8988T (cell line): ENCODE measurements at places on chromosomes 16 and 17.
A peak's percentile ranks its signal among the peaks of the same experiment; 100 is the strongest.

- no peak for DNase-seq
These were observed 413.5 kb downstream of the CPPED1 start for GRCh38 chr16:12390074-12390605.

- no peak for DNase-seq
These were observed 146.4 kb downstream of the CHD9NB start for GRCh38 chr16:52906281-52906680.

DNA sequence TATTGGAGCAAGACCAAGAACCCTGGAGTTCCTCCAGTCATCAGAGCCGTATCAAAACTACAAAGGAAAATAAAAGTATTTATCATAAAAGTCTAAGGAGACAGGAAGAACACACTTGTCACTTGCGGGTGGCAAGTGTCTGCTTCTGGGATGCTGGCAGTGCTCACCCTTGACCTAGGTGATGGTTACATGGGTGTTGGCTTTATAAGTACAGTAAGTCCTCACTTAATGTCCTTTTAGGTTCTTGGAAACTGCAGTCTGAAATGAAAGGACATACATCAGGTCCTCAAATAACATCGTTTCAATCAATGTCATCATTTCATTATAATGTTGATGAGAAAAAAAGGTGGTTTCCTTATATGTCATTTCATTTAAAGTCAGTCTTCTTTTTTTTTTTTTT is 3.0 kb upstream of the AIPL1 start:
- no peak for DNase-seq

DNA sequence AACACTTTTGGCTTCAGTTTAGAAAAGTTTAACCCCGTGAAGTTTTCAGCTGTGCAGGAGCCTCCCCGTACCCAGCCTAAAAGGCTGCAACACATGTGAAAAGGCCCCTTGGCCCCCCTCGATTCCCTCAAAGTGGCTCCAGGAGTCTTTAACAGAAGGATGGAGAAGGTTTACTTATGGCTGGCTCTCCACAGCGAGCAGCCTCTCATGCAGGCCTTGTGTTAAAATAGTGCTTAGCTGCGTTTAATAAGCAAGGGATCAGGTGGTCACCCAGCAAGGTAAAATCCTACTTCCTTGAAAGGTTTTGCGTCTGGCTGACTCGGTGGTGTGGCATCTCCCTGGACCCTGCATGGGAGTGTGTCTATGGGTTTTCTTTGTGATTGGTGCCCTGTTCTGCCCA is 8.4 kb upstream of the CYLD start:
- no peak for DNase-seq

DNA sequence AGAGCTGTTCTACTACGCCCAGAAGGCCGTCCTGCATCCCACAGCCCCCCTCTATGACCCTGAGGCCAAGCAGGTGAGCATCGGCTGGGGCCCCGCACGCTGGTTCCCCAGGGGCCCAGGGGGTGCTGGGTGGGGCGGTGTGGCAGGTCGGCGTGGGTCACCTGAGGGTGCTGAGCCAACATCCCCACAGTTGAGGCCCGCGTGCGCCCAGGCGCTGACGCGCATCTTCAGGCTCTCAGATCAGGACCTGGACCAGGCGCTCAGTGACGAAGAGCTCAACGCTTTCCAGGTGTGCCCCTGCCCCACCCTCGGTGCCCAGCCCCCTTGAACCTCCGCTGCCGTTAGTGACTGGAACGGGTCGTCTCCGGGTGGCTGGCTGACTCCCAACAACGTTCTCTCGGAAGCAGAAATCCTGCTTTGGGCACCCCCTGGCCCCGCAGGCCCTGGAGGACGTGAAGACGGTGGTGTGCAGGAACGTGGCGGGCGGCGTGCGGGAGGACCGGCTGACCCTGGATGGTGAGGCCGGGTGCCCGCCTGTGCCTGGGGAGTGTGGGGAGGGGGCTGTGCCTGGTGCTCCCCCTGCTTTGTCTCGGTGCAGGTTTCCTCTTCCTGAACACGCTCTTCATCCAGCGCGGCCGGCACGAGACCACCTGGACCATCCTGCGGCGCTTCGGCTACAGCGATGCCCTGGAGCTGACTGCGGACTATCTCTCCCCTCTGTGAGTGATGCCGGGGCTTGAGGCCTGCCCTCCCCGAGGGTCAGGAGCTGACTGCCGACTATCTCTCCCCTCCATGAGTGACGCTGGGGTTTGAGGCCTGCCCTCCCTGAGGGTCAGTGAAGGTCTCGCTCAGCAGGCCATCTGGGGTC is 2.8 kb downstream of the RHOT2 start:
- no peak for DNase-seq

DNA sequence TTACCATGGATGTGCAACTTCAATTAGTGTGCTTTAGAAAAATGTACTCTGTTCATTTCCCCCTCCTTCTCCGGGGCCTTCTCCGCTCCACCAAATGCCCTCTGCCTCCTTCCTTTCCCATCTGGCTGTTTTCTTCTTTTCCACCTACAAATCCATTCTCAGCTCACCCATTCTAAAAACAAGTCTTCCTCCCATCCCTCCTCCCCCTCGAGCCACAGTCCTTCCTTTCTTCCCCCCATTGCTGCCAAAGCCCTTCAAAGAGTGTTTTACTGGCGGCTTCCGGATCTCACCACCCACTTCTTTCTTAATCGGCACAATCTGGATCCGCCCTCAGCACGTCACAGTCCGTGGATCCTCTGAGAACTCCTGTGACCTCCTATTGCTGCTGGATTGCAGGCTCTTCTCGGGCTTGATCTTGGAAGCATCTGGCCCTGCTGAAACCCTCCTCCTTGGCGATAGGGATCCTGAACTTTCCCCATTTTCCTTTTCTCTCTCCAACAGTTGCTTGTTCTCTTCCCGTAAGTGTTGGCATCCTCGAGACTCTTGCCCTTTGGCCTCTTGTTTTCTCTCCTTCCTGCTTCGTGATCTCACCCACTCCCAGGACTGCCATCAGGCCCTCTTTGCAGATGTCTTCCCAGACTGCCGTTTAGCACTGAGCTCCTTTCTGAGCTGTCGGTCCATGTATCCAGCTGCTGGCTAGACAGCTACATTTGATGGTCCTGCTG is 36.0 kb upstream of the FBXO47 start:
- no peak for DNase-seq

DNA sequence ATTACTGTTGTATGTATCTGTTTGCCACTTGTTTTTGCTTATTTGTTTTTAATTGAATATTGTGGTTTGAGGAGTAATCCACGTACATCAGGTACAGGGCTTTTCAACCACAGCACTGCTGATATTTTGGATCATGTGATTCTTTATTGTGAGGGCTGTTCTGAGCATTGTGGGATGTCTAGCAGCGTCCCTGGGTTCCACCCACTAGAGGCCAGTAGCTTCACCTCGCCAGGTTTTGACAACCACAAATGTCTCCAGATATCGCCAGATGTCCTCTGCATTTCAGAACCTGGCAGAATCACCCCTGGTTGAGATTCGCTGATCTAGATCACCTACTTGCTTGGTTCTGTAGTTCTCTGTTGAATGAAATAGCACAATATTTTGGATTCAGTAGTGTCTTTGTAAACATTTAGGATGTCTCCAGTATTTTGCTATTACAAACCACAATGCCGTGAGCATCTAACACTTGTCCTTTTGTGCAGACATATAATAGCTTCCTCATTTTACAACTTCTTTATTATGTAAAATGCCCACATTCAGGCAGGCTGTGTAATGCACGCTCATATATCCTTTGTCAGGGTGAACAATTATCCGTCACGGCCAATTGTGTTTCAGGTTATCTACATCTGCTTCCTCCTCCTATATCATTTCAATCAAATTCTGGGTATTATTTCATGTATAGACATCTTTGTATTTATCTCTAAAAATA is 380.3 kb downstream of the SNX29 start:
- no peak for DNase-seq

GRCh38 chr17:19713462-19713861 is 2.9 kb downstream of the SLC47A2 start:
- DNase-seq: peak; percentile 78

GRCh38 chr17:41775394-41776226 is 10.9 kb downstream of the JUP start:
- no peak for DNase-seq

DNA sequence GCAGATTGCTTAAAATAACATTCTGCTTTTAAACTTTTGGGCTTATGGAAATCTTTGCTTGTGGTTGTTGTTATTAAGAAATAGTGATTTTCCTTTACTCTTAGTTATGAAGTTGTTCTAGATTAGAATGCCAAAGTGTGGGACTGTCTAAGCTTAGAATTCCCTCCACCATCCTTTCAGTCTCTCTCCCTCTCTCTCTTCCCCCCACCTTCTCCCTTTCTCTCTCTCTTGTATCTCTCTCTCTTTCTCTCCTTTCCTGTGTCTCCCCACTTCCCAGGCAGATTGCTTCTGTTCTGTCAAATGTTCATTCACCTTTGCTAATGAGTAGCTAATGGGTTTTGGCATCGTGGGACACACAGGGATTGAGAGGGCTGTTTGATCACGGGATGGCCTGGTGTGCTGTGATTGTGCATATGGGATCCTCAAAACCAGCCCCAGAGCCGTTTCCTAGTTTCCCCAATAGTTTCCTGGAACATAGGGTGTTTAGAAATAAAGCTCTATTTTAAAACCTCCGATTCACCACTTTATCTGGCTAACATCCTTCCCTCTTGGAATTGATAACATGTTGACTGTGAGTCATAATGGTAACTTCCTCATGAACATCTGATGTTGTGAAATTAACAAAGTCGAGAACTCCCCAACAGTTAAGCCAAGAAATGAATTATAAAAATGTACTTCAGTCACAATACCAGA is 502.6 kb downstream of the TMEM114 start:
- no peak for DNase-seq

DNA sequence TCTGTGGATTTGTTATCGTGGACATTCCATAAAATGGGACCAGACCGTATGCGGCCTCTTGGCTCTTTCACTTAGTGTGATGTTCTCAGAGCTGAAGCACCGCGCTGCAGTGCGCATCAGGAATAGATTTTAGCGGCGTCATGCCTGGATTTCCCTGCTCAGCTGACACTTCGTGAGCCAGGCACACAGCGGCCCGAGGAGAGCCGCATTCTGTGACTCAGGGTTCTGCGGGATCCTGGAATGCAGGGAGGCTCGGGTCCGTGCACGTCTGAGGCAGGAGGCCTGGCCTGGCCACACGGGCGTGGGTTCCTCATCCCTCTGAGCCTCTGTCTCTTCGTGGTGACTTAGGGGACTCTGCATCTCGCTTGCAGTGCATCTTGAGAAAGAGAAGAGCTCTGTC is 13.4 kb downstream of the CBFA2T3 start:
- no peak for DNase-seq

- DNase-seq: no peak
These were observed 133.6 kb downstream of the SKAP1 start for GRCh38 chr17:48296453-48296852.

GRCh38 chr17:1847191-1847590 is 17.4 kb downstream of the RPA1 start:
- no peak for DNase-seq

- DNase-seq: no peak
These were observed 4.0 kb downstream of the NOG start for GRCh38 chr17:56597495-56597990.

DNA sequence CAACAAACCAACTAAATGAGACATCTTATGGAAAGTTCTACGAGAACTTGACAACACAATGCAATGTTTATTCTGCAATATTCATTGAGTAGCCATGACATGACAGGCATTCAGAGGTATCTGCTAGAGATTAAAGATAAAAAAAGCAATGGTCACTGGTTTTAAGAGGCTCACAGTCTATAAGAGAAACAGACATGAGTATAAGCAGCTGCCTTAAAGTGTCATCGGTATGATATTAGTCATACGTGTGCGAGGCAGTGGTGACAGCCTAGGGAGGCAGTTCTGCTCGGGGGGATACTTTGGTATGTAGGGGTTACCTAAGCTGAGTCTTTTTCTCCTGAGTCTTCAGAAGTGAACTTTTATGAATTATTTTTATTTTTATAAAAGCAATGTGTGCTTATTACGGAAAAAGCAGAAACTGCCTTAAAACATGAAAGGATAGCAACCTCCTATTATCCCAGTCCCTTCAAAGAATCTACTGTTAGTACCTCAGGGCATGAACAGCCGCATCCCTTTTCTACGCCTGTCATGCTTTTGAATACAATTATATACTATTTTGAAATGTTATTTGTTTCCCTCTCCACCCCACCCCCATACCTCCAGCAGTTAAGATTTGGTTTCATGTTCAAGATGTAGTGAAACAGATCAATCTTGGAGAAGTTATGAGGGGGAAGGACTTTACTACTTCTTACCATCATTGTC is 7.7 kb downstream of the ST6GALNAC1 start:
- no peak for DNase-seq

GRCh38 chr17:46158323-46159296 is 34.6 kb downstream of the KANSL1 start:
- DNase-seq: no peak

- DNase-seq: no peak
These were observed 3.0 kb upstream of the ACTG1 start for GRCh38 chr17:81515530-81516041.

GRCh38 chr17:49490276-49490675 is 4.8 kb upstream of the NGFR start:
- DNase-seq: no peak

GRCh38 chr17:30000755-30001257 is 59.4 kb downstream of the EFCAB5 start:
- DNase-seq: no peak

GRCh38 chr16:85879975-85880831 is 18.8 kb upstream of the IRF8 start:
- DNase-seq: no peak

DNA sequence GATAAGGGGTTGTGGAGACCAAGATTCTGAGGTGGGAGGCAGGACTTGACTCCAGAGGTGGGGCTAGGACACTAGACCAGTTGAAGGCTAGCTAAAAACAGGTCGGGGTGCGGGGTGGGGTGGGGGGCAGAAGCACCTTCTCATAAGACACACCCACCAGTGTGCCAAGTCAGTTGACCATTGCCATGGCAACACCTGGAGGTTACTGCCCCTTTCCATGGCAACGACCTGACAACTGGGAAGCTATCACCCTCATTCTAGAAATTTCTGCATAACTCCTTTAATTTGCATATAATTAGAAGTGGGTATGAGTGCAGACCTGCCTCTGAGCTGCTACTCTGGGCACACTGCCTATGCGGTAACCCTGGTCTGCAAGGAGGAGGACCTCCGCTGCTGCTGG is 53.9 kb upstream of the ALOX12 start:
- DNase-seq: no peak

DNA sequence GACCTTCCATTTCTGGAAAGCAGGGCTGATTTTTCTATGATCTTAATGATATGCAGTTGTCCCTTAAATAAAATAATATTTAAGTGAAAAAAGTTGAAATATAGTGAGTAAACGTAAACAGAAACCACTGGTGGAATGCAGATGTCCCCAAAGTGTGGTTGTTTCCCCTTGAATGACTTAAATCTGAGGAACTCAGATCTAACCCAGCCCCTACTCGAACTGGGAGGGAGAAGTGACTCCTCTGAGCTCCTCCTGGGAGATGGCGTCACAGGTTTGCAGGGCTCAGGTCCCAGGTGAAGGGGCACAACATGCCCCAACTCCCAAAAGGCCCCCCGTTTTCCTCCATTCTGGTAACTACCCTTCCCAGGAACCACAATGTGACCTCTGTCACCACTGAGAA is 142.8 kb downstream of the IRF8 start:
- no peak for DNase-seq
